ENCODE measurements at places on chromosomes 13 and 19.

DNA sequence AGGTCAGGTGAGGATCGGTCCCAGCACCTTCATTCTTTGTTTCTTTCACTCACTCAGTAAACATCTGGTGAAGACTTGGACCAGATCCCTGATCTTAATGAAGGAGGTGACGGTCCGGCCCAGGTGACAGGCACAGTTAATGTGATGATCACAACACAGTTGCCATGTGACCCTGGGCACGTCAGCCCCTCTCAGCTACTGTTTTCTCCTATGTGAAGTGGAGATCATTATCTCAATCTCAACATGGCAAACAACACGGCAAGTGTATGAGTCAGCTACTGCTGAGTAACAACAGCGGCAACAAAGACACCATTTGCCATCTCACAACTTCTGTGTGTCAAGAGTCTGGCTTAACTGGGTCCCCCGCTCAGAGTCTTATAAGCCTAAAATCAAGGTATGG is 74.6 kb downstream of the GNG7 start:
- no peak for DNase-seq

DNA sequence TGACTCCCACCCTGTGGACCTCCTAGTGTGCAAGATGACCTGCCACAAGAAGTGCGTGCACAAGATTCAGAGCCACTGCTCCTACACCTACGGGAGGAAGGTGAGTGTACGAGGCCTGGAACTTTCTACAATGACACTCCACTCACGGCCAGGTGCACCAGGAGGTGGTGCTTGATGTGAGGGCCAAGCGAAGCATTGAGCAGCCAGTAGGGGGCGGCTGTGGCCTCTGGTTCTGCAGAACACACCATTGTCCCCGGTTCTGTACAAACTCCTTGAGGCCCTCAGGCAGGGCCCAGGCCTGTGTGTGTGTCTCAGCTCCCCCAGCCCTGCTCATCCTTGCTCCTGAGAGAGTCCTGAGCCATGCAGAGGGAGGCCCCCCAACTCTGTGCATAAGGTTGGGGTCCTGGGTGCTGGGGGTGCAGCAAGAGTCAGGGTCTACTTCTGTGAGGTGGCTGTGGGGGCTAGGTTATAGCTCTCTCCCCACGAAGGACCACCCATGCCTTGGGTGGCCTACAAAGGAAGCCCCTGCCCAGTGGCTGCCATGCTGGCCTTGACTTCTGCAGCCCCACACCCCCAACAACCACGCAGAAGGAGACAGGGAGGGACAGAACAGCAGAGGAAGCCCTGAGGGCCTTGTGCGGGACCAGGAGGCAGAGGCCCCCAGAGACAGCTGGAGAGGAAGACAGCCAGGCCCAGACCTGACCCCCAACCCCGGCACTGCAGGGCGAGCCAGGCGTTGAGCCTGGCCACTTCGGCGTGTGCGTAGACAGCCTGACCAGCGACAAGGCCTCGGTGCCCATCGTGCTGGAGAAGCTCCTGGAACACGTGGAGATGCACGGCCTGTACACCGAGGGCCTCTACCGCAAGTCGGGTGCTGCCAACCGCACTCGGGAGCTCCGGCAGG is 9.7 kb upstream of the USE1 start:
- DNase-seq: peak; percentile 85

DNA sequence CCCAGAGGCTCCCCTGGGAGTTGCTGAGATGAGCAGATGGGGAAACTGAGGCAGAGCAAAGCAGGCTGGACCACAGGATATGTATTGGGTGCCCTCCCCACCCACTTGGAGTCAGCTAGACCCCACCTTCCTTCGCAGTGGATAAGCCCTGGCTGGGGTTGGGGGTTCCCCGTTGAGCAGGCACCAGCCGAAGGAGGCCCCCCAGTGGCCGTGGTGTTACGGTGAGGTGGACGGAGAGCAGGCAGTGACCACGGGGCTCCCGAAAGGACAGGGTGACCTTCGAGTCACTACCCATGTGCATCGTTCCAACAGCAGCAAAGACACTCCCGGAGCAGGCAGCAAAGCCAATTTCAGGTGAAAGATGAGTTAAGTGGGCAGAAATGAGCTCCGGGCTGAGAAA is 62.4 kb upstream of the ADGRE5 start:
- DNase-seq: peak; percentile 22

DNA sequence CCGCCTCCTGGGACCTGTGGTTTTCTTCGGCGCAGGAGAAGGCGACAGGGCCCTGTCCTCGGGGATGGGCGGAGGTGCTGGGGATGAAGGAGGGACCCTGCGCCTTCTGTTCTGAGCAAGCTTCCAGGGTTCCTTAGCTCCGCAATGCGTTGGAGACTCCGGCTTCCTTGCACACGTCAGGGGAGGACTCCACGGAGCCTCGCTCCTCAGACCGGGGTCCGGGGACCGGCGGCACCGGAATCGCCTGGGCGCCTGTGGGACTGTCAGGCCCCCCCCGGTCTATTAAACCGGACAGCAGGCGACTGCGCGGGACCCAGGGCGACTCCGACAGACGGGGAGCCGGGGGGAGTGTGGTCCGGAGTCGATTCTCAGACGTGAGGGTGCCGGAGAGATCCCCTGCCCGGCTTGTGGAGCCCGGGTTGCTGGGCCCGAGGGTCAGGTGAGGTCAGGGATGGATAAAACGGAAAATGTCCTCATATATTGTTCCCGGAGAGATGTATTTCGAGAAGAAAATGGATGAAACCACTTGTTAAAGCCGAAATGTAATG is 227.4 kb downstream of the TEX29 start:
- DNase-seq: peak; percentile 6

GRCh38 chr19:30932854-30933253 is 416.4 kb downstream of the TSHZ3 start:
- DNase-seq: no peak

DNA sequence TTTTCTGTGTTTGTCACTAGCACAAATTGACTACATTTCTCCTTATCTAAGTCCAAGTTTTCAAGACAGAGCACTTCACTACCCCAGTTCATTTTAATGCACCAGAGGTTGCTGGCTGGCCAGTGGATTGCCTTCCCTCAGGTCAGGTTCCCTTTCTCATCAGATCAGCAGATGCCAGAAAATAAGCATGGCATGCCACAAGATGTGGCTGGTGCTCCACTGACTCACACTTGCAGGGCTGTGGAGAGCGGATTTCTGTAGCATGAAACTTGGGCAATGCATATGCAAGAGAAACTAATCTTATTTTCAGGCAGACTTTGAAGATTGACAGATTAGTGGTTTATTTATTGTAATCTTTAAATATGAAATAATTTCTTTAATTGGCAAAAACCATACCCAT is 79.5 kb downstream of the RUBCNL start:
- no peak for DNase-seq

DNA sequence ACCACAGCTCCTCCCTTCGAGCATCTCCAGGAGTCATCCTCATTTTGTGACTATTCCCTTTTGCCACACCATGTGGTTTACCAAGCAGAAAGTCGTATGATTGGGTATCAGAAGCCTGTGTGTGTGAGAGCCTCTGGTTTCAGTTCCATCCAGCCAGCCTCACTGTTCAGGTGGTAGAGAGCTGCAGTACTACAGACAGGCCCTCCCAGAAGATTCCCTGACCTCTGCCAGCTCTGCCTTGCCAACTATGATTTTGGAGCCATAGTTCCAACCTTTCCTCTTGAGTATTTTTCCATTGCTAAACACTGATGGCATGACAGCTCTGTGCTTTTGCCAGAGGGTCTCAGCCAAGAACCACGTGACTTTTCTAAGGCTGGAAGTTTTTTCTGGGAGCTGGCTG is 82.5 kb downstream of the DHRS12 start:
- no peak for DNase-seq

- DNase-seq: no peak
These were observed 10.3 kb downstream of the AKT2 start for GRCh38 chr19:40274585-40275544.

- DNase-seq: no peak
These were observed 3.2 kb upstream of the ZNF850 start for GRCh38 chr19:36775768-36776167.

GRCh38 chr13:47117268-47117667 is 220.4 kb upstream of the HTR2A start:
- DNase-seq: no peak

- DNase-seq: no peak
These were observed 289.5 kb downstream of the SHISA2 start for GRCh38 chr13:25762281-25762680.

DNA sequence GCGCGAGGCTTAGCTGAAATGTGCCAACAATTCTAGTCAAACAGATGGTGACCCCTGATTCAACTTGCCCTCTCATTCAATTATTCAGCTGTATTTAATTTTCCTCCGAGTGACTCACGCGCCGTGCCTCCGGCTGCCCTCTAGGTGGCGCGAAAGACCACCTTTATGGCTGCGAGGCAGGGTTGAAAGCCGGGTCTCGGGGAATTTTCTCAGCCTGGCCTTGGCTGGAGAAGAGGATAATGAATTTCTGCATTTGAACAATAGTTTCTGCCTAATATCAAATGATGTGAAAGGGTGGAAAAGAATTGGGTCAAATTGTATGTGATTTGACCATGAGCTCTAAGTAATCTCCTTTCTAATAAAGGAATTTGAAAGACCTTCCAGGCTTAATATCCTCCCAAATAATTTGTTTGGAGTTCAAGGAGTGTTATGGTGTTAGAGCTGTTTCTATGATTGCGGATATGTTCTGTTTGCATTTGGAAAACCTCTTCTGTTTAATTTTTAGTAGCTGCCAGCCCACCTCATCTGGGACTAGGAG is 310.9 kb downstream of the ZNF536 start:
- no peak for DNase-seq

DNA sequence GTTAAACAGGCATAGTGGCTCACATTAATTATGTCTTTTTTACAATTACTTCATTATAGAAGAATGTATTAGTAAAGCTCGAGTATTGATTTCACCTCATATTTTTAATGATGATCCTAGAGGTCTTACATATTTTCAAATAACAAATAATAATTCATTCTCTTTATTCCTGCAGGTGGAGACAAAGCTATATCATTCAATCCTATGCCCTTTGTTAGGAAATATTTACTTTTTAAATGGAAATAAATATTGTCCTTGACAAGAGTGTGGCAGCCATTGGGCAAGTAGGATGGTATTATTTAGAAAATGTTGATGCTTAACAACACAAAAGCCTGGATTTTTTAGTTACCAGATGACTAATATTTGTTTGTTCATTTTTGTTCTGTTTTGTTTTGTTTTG is 127.6 kb downstream of the COG6 start:
- no peak for DNase-seq

- DNase-seq: no peak
These were observed 1576.9 kb upstream of the SPRY2 start for GRCh38 chr13:81917810-81918209.

DNA sequence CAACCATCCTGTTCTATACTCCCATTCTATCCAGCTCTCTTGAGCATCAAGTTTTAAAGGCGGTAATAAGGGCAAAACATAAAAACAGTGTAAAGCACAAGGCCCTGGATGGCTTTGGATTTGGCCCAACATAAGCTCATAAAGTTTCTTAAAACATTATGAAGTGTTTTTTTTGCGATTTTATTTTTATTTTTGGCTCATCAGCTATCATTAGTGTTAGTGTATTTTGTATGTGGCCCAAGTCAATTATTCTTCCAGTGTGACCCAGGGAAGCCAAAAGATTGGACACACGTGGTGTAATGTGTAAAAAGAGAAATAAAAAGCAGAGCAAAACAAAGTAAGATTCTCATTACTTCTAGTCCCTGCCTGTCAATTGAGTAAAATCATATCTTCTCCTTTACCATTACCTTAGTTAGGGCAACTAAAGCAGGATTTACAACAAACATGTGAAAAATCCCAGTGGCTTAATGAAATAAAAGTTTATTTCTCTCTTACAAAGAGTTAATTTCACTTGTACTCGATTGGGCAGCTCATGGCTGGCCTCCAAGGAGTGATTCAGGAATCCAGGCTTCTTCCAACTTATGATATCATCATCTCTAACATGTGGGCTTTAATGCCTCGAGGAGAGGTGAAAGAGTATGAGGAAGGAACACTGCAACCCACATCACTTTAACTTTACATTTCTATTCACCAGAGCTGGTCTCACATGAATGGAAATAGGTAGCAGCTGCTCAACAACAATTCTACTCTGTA is 725.2 kb upstream of the SLITRK1 start:
- no peak for DNase-seq

- DNase-seq: peak; percentile 45
These were observed 34.1 kb upstream of the CACTIN start for GRCh38 chr19:3660493-3661219.

- peak; percentile 79 for DNase-seq
These were observed 9.4 kb downstream of the SIRT6 start for GRCh38 chr19:4172861-4173473.

- DNase-seq: no peak
These were observed 245.9 kb downstream of the PCDH9 start for GRCh38 chr13:66984241-66984640.

DNA sequence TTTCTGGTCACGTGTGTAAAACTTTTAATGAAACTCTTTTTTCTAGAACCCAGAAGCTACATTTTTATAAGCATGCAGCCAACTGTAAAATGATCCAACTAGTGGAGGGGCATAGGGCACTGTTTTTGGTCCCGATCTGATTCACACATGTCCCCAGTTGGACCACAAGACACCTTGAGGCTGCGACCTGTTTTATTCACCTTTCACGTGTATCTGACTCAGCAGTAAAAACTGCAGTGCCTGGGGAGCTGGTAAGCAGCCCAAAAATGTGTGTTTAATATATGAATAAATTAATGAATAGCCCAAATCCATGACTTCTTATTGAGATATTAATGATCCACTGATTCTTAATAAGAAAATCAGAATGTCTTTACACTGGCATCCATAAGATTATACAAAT is 140.4 kb downstream of the COL4A1 start:
- no peak for DNase-seq

DNA sequence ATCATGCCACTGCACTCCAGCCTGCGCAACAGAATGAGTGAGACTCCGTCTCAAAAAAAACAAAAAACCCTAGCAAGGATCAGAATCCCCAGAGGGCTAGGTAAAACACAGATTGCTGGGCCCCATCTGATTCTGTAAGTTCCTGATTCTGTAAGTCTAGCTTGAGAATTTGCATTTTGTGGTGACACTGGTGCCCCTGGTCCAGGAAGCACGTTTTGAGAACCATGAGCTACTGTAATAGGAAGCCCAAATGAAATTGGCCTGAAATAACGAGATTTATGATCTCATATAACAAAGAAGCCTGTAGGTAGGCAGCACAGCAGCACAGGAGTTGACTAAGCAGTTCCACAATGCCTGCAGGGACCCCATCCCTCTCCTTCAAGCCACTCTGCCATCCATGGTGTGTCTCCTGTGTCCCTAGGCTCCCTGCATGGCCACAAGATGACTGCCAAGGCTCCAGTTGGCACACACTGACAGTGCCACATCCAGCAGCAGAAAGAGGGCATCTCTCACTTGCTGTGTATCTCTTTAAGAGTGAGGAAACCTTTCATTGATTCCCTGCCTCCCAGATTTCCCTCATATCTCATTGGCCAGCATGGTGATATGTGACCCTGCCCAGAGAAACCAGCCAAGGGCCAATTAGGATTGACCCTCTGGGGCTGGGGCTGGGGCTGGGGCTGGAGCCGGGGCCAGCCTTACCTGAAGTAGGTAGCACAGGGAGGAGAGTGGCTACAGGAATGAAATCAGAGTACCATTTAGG is 21.7 kb downstream of the SIPA1L3 start:
- DNase-seq: no peak

GRCh38 chr19:37243206-37243632 is 25.2 kb downstream of the ZNF383 start:
- DNase-seq: no peak

- no peak for DNase-seq
These were observed 369.6 kb downstream of the KCTD12 start for GRCh38 chr13:76516586-76516985.
